Pancreas (tissue), 10 donors: ENCODE measurements at places on chromosomes 11 and 22. TPM values are rescaled to one million over a fixed set of nuclear protein-coding genes. Genes with fewer than 3 reads are reported as not detected.

DNA sequence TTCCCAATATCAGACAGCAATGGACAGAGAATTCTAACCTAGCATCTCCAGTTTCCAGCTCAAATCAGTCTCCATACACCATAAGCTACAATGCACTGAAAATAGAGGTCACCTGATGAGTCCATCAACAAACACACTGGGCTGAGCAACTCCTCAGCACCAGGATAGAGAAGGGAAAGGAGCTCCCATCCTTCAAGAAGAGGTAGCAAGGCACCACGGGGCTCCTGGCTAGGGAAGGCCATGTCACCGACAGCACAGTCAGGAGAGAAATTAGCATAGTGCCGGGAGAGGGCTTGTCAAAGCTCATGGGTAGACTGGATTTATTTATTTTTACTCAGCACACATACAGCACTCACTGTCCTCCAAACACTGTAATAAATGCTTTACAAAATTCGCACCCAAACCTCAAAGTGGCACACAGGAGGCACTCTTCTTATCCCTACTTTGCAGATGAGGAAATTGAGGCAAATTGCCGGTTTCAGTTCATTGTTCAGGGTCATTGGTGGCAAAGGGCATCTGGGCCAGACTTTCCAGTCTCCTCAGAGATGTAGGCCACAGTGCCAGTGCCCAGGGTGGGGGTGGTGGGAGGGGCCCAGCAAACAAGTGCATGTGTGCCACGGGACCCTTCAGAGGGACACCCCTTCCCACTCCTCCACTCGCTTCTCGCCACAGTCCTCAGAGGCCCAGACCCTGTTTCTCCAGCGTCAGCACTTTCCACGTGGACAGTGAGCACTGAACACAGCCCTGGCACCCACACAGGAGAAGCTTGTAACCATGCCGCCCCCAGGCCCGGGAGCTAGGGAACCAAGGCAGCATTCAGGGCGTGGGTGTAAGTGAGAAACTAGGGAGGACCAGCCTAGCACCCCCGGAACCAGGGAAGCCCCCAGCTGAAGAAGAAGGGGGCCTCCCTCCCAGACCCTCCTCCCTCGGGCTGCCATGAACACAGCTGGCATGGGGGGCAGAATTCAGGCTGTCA lies 1417.4 kb downstream of the TBC1D22A start:
- DNase-seq, result no peak

The TALDO1 gene
- 74.4 TPM for total RNA-seq

GRCh38 chr11:70415642-70416395 lies 17.5 kb downstream of the CTTN start:
- no peak for DNase-seq
- no peaks in the 10 kb centered on the region for H3K4me1 ChIP-seq
- no peak overlapping the region for H3K27ac ChIP-seq
- peaks cover 46% of the 10 kb centered on the region for H3K36me3 ChIP-seq

- no peak for DNase-seq
- no peaks in the 10 kb centered on the region for H3K4me1 ChIP-seq
- H3K27me3 ChIP-seq, result no peaks in the 10 kb centered on the region
Measured at GRCh38 chr22:40425082-40425481, 54.7 kb downstream of the SGSM3 start.

DNA sequence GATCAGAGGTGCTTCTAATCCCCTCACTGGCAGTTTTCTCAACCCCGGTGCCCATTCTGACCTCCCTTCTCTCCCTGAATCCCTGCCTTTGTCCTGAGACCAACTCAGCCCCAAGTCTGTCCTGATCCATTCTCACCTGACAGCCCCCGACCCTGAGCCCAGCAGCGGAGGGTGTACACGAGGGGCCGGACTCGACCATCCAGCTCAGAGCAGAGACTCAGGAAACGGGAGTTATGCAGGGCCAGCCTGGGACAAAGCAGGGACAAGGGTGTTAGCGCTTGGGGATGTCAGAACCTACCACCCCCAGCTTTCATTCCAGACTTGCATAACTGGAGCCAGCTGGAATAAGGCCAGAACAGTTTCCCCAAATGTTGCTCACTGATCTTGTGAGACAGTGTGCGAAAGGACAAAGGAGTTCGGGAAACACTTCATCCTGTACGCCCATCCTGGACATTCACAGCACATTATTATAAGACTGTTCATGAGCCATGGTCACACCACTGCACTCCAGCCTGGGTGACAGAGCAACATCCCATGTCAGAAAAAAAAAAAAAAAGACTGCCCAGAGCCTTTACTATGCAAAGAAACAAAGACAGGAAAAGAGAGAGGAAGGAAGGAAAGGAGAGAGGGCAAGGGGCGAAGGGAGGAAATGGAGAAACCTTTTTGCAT lies 3.5 kb upstream of the EEF1G start:
- H3K36me3 ChIP-seq, result no peaks in the 10 kb centered on the region
- no peaks in the 10 kb centered on the region for H3K27me3 ChIP-seq
- no peak overlapping the region for H3K27ac ChIP-seq
- no peak for DNase-seq
- no peak overlapping the region for H3K4me3 ChIP-seq
- peaks cover 5% of the 10 kb centered on the region for H3K4me1 ChIP-seq

The UPB1 gene
- 0.32 TPM for total RNA-seq

GRCh38 chr11:110989428-110990133 lies 255.9 kb upstream of the POU2AF2 start:
- no peak overlapping the region for H3K27ac ChIP-seq
- no peak overlapping the region for H3K4me3 ChIP-seq
- no peaks in the 10 kb centered on the region for H3K36me3 ChIP-seq
- H3K27me3 ChIP-seq, result no peaks in the 10 kb centered on the region

DNA sequence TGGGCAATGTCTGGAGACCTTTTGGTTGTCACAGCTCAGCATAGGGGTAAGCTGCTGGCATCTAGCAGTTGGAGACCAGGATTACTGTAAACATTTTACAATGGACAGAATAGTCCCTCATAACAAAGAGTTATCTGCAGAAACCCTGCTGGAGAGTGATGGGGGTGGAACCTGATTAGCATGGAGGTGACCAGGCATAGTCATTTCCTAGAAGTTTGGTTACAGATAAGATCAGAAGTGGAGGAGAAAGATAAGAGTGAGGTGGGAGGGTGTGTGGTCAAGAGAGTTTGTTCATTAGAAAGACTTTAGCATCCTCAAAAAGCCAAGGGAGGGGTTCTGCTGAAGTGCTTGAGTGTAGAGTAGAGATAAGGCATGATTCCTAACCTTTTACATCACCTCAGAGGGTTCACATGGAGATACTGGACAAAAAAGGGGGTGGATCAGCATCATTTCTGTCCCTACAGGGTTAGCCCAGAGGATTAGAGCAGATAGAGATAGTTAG lies 38.8 kb downstream of the PRDM11 start:
- H3K27ac ChIP-seq, result no peak overlapping the region
- no peaks in the 10 kb centered on the region for H3K36me3 ChIP-seq
- no peak overlapping the region for H3K4me3 ChIP-seq
- DNase-seq, result no peak

DNA sequence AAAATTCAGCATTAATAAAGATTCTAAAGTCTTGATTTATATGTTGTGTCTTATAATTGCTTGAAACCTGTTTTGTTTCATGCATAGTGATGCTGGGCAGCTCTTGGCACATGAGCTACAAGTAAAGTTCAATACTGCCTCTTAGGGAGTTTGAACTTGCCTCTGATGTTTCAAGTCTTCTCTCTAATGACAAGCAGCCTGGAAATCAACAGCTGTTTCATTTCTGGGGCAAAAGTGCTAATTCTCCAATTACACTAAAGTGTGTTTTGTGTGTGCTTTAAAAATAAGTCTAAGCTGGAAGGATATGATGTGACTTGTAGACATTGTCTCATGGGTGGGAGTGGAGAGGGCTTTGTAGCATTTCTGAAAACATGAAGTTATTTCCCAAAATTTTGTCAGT lies 23.7 kb upstream of the SESN3 start:
- H3K4me3 ChIP-seq, result no peak overlapping the region
- H3K27ac ChIP-seq, result no peak overlapping the region
- H3K4me1 ChIP-seq, result no peaks in the 10 kb centered on the region
- no peaks in the 10 kb centered on the region for H3K27me3 ChIP-seq
- no peaks in the 10 kb centered on the region for H3K36me3 ChIP-seq

The HRAS gene
- total RNA-seq, result 15.2 TPM

DNA sequence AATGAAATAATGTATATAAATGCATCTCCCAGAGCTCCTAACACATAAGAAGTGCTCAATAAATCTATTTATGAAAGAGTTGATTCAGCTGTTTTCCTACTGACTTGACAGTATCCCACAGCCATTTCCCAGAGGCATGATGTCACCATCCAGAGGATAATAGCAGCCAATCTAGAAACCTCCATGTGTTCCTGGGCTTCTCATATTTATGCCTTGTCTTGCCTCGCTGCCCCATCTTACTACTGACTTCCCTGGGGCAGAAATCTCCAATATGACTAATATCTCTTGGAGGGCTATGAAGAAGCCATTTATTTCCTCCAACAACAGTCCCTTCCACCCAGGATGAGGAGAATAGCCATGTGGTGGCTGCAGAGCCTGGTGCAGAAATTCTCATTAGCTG lies 115.4 kb upstream of the NAV2 start:
- no peaks in the 10 kb centered on the region for H3K4me1 ChIP-seq
- no peak overlapping the region for H3K27ac ChIP-seq
- no peaks in the 10 kb centered on the region for H3K36me3 ChIP-seq
- H3K4me3 ChIP-seq, result no peak overlapping the region
- DNase-seq, result no peak
